T follicular helper cell (primary cell): ENCODE measurements at places on chromosomes 7 and 10.
A peak's percentile ranks its signal among the peaks of the same experiment; 100 is the strongest.

- peak; percentile 54 for DNase-seq
These were observed 65.2 kb downstream of the GOLGA7B start for GRCh38 chr10:97914837-97915211.

- DNase-seq, result no peak
These were observed 210.0 kb upstream of the LRRN3 start for GRCh38 chr7:110880971-110881370.

GRCh38 chr10:50260791-50261281 is 9.5 kb upstream of the ASAH2 start:
- no peak for DNase-seq

- no peak for DNase-seq
These were observed 620 bp upstream of the IMPDH1 start for GRCh38 chr7:128410451-128410753.

GRCh38 chr7:42687211-42688055 is 224.4 kb downstream of the C7orf25 start:
- DNase-seq, result no peak
